Astrocyte (in vitro differentiated cells and primary cell): ENCODE measurements at places on chromosomes 2 and 18.
A peak's percentile ranks its signal among the peaks of the same experiment; 100 is the strongest.

GRCh38 chr2:30683236-30683956, 123.8 kb downstream of the CAPN13 start:
- DNase-seq: no peak

DNA sequence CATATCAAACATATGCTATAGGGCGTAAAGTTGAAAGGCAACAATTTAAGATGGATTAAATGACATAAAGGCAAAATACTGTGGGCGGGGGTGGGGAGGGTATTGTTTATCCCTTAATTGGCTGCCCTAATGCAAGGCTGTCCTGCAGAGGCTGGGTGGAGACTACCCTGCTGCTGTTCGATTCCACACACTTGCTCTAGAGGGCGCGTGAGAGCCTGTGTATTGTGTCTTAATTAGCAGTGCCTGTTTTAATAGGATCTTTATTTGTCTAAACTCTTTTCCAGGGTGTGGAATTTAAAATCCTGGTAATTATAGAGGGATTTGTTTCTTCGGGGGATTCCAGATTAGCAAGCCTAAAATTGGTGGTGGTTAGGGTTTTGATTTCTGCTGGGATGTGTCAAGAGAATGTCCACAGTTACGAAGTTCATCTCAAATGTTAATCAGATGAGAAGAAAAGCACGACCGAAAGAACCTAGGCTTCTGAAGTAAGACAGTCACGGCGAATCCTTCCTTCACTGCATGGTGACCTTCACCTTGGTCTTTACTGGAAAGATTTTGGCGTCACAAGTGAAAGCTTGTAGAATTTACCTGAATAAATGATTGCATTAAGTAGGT, 103.5 kb upstream of the MAP3K20 start:
- DNase-seq: no peak

DNA sequence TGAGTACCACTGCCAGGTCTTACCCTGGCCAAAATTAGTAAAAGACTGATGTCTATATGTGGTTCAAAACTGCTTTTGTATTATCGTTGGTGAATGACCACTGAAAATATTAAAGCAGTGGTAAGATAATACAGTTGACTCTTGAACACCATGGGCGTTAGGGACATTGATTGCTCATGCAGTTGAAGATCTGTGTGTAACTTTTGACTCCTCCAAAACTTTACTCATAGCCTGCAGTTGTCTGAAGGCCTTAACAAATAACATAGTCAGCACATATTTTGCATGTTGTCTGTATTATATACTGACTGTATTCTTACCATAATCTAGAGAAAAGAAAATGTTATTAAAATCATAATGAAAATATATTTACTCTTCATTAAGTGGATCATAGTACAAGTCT, 5.8 kb upstream of the ANKRD12 start:
- DNase-seq: no peak

GRCh38 chr18:28287146-28287545, 110.2 kb upstream of the CDH2 start:
- DNase-seq: no peak

GRCh38 chr2:163347982-163348856, 387.6 kb downstream of the FIGN start:
- peak; percentile 94 for DNase-seq
